BE2C (cell line): ENCODE measurements at places on chromosomes 12 and 14.

DNA sequence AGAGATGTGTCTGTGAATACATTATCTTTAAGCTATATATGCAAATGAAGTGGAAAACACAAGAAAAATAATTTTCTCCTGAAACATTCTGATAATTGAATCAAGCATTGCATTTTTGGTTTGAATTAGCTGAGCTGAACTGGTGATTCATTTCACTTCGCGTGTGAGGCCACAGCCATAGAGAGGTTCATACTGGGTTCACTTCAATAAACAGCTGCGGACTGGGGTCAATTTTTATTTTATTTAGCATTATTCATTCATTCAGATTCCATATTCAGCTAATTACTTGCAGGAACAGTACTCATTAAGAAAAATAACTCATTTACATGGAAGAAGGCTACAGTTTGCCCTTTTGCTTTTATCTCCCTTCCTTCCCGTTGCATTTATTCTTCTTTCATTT is 195.2 kb upstream of the LRIG3 start:
- no peak for DNase-seq

- DNase-seq, result peak; percentile 31
These were observed 22.8 kb upstream of the GARIN2 start for GRCh38 chr14:67166450-67166853.

DNA sequence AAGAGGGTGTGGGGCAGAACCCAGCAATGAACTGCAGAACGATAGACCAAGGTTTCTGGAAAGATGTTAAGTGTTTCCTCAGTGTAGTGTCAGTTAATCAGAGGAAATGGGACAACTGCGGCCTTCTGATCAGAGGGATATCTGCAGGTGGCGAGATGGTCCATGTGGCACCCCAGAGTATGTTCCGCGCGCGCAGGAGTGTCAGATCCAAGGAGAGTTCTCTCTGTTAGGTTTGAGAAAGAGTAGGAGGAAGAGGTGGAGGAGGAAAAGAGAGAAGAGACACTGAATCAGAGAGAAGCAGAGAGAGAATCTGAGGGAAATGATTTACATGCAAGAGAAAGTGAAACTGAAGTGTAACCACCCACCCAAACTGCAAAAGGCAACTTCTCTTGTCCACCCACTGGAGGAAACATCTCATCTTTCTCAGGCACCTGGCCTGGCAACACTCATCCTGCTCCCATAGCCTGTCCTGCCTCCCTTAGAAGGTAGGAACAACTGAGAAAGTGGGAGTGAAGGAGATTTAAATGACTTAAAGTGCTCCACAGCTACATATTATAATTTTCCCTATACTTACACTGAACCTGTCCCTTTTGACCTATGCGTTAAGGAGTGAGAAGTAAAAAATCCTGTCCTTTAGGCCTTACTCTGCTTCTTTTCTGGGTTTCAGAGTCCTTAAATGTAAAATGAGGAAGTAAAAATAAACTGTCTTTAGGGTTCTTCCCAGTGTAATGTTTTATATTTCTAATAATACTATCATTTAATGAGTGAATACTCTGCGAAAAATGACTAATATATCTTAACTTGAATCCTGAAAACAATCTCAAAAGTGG is 6.8 kb upstream of the TESPA1 start:
- DNase-seq, result no peak

DNA sequence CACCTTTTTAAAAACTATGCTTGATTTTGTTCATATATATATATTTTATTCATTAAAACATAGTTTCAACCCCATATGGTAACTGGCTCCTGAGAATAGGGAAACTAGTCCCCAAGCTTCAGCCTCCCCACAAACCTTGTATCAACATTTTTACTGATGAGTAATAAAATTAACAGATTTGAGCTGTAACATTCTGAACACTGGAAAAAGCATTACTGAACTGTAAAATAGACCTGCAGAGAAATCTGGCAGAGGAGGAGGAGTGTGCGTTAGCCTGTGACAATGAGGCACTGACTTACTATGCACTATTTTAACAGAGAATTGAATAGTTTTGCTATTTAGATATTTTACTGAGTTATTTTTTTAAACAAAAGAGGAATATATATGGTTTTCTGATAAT is 43.1 kb downstream of the FRS2 start:
- no peak for DNase-seq

GRCh38 chr14:47715330-47715729 is 39.9 kb upstream of the MDGA2 start:
- DNase-seq, result no peak

DNA sequence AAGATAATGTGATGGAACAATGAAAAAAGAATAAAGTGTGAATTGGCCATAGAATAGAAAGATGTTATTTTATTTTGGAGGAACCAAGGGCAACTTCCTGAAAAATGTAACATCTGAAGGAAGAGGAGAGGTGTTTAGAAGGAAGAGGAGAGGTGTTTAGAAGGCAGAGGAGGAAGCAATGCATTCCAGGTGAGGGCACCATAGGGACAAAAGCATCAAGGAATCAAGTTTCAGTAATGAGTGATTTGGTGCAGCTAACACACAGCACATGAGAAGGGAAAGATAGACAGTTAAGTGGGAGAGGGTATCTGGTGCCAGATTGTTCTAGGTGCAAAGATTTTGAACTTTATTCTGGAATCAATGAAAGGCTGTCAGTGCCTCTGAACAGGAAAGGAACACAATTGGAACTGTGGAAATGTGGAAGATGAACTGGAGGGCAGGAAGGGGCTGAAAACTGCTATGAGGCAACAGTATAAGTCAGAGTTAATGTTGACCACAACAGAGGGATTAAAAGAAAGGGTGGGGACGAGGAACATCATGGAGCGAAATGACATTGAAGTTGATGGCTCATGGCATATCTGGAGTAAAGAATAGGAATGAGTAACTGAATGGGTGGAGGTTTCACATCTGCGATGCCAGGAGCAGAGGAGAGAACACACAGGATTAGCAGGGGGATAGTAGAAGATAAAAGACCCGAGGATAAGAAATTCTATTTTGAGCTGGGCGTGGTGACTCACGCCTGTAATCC is 326.6 kb downstream of the LRIG3 start:
- DNase-seq, result no peak
